ENCODE measurements at places on chromosomes 12 and 14.

GRCh38 chr12:5073054-5073453 is 29.4 kb downstream of the KCNA5 start:
- DNase-seq, result no peak

- DNase-seq, result no peak
These were observed 13.7 kb downstream of the DDX54 start for GRCh38 chr12:113171543-113171942.

DNA sequence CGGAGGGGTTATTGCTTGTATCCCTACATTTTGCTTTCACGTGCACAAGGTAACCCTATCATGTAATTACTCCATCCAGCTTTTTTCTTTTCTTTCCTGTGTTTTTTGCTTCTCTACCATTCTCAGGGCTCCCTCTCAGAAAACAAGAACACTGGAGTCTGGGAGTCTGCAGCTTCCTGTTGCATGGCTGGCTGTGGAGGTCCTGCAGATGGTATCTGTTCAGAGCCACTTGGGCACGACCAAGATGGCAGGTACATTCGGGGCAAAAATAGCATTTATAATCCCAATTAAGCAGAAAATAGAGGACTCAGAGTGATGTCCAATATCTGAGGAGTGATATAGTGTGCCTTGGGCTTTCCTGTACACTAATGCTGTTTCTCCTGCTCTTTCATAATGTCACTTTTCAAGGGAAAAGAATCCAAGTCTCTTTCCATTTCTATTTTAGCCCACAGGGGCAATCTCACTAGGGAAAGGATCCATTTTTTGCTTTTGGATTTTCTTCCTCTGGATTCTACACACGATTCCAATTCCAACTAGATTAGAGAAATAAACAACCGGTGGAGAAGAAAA is 3.2 kb upstream of the NUMB start:
- no peak for DNase-seq

- no peak for DNase-seq
These were observed 16.7 kb downstream of the SPPL3 start for GRCh38 chr12:120887253-120888043.

- DNase-seq, result no peak
These were observed 1.5 kb downstream of the BATF start for GRCh38 chr14:75523771-75524171.
